ENCODE measurements at places on chromosomes 6 and 20.

GRCh38 chr6:121590438-121590837 is 155.0 kb downstream of the GJA1 start:
- no peak for DNase-seq

- peak; percentile 55 for DNase-seq
Observed at GRCh38 chr6:37239950-37240713, 17.4 kb upstream of the TBC1D22B start.

DNA sequence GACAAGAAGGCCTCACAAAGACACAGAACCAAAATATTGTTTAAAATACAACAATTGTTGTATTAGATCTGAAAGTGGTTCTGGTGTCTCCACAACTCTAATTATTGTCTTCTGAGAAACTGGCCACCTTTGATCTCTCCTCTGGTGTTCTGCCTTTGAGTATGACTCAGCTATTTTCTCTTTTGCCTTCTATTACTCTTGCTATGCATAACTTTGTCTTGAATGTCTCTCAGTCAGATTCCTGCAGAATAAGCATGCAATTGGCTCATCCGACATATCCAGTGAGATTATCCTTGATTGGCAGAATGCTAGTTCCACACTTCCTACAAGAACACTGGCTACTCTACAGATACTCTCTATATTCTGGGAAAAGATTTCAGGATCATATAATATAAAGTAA is 14.3 kb upstream of the EPM2A start:
- DNase-seq = no peak

DNA sequence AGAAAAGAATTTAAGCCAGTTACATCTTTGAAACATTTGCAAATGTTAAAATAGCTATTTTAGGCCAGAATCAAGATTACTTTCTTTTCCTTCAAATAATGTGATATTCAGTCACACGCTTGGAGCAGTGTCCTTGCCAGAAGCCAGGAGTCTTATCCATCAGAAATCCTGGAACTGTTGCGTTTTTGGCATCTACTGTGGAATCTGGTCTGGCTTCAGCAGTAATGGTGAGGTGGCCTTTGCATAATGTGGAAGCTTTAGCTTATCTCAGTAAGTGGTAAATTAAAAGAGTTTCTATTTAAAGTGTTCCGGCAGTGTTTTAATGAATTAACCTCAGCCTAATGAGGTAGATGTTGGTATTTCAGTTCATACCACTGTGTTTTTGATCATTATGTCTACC is 97.6 kb downstream of the FIG4 start:
- DNase-seq = no peak

DNA sequence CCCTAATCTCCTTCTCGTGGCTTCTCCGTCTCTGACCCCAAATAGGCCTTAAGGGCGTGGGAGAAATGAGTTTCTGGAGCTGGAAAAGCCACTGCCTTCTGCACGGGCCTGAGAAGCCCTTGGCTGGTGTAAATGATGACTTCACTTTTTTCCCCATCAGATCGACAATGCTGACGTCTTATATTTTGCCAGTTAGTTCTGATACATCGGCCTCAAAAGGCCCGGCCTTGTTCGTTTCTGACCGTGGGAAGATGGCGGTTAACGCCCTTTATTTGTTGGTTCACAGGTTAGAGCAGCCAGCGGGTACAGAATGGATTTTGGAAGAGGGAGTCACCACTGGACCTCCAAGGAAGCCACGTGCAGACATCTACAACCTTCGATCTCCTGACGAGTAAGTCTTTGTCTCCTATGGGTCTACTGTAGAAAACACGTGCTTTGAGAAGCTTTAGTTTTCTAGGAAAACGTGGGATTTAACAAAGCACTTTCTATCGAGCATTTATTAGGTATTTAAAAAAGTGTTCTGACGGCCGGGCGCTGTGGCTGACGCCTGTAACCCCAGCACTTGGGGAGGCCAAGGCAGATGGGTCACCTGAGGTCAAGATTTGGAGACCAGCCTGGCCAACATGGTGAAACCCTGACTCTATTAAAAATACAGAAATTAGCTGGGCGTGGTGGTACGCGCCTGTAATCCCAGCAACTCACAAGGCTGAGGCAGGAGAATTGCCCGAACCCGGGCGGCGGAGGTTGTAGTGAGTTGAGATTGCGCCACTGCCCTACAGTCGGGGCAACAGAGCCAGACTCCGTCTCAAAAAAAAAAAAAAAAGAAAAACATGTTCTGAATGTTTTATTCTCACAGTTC is 1.2 kb upstream of the ZNFX1 start:
- DNase-seq = no peak

DNA sequence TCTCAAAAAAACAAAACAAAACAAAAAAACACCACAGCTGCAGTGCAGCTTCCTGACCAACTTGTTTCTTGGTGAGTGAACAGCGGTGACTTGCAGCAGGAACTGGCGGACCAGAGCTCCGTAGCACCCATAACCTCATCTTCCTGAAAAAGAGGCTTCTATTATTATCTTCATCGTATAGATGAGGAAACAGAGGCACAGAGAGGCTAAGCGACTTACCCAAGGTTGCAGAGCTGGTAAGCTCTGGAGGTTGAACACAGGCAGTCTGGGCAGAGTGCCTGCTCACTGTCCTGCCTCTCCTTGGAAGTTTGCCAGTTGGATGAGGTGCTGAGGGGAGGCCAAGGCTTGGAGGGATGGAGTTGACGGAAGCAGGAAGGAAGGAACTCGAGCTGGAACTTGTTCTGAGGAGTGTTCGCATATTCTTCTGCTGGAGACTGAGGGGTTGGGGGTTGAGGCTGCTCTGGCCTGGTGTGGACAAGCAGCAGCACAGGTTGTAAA is 47.9 kb upstream of the CCDC167 start:
- no peak for DNase-seq

DNA sequence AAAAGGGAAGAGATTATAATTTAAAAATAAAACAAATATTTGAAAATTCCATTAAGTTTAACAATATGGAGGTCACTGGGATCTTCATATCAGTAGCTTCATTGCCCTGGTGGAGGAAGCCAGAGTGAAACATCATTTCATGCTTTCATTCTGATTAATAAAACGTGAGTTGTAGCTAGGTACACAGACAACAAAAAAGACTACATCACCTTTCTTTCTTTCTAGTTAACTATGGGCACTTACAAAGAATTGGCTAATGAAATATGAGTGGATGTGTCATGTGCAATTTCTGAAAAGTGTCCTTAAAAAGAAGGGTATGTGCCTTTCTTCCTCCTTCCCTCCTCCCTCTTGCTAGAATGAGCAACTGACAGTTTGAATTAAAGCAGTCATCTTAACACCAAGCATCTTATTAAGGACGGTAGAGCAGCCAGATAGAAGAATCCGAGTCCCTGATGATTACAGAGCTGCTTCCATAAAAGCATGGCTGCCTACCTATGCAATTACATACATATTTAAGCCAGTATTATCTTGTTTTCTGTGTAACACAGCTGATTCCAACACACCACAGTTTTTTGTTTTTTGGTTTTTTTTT is 3.4 kb downstream of the SERAC1 start:
- no peak for DNase-seq

DNA sequence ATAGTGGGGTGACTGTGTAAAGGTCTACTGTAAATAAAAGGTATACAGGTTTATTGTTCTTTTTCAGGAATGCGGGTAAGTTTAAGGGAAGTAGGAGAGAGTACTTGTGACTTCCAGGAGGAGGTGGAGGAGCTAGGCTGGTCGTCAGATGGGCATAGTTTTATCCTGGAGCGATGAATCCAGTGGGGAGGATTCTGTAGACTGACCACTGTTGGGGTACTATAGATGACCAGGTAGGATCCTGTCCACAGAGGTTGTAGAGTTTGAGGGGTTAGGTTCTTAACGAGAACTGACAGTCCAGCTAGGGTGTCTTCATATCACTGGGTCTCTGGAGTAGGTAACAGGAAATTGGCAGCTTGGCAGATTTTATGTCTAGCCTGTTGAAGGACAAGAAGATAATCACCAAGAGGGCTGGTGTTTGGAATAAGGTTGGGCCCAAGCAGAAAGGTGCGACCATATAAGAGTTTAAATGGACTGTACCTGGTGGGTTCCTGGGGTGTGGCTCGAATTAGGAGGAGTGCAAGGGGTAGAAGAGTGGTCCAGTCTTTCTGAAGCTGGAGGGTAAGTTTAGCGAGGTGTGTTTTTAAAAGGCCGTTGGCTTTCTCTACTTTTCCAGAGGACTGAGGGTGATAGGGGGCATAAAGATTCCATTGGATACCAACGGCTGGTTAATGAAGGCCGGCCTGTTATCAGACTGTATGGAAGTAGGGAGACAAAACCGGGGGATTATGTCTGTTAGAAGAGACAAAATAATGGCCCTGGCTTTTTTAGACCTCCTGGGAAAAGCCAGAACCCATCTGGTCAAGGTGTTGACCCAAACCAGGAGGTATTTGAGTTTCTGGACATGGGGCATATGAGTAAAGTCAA is 751.3 kb upstream of the ADGRB3 start:
- DNase-seq = no peak

DNA sequence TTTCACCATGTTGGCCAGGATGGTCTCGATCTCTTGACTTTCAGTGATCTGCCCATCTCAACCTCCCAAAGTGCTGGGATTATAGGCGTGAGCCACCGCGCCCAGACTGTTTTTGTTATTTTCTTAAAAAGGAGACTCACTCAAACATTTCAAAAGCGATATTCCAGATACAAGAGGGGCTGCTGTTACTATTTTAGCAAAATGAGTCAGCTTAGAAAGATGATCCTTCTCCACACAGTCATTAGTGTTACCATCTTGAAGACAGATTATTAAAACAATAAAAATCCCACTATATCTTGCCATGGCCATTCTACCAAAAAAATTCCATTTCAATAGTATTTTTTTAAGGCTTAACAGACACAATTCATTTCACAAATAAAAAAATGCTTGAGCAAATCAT is 102.8 kb downstream of the PREP start:
- DNase-seq = no peak

DNA sequence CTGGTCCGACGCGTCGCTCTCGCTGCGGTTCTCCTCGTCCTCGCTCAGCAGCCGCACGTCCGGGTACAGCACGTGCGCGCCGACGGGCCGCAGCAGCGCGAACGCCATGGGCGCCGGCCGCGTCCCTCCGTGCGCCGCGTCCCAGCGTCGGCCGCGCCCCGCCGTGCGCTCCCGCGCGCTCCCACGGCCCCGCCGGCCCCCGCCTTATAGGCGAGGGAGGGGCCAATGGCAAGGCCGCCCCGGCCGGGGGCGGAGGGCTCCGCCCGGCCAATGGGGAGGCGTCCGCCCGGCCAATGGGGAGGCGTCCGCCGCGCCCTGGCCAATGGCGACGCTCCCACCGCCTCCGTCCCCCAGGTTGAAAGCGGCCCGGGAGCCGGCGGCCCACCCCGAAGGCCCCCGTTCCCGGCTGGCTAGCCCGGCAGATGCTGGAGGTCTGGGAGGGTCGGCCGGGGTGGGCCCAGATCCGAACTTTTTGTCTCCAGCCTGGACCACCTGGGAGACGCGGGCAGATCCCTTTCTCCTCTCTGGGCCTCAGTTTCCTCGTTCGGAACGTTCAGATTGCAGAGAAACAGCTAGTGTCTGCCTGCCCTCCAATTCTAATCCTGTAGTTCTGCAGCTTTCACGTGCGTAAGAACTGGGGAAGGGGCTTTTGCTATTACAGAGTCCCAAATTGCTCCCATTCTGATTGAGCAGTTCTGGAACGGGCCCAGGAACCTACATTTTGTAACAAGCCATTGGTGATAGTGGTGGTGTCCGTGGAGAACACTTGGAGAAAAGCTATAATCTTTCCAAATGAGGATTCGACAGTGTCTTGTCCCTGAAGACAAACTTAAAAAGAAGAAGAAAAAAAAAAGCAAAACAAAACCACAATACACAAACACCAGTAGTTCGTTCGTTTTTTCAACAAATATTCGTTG is at the start of gene TCF15:
Gene TCF15, minus strand, starts transcription at position 180 of the 917 bp plus-strand sequence. Its CDS starts 72 bp downstream, at position 108.
- DNase-seq = no peak

GRCh38 chr6:36850021-36850420 is 10.8 kb upstream of the CPNE5 start:
- DNase-seq = no peak

- DNase-seq = no peak
Observed at GRCh38 chr20:10316582-10316981, 98.0 kb downstream of the SNAP25 start.

DNA sequence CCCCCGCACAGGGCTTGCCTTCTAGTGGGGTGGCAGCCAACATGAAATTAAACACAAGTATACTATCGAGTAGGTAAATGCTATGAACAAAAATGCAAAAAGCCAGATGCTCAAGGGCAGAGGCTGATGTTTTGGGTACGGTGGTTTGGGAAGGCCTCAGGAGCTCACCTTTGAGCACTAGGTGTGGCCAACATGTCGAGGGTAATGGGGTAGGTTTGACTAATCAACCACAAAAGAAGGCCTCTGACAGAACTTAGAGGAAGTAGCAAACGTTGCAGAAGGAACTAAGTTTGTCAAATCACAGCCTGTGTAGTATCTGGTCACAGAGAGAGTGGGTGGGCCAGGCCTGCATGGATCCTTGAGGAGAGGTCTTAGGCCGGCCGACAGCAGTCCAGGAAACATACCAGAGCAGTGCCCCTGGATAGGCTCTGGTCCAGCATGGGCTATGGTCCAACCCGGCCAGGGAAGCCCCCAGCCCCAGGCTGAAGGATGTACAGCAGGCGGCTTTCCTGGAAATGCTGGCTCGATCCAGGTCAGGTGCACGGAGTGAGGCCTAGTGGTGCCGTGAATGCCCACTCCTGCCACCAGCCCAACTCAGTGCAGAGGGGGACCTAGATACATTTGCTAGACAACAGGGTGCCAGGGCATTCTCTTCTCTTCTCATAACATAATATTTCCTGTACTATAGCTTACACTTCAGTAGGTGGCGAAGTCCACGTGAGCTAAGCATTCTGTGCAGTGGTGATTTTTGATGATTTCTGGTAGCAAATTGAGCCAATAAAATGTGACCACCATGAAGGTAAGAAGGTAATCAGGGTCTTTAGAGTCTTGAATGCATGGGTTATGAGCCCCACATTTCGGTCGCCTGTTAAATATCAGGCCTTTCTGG is 56.3 kb upstream of the CD93 start:
- DNase-seq = no peak

GRCh38 chr20:50270569-50270968 is 79.9 kb downstream of the CEBPB start:
- no peak for DNase-seq

DNA sequence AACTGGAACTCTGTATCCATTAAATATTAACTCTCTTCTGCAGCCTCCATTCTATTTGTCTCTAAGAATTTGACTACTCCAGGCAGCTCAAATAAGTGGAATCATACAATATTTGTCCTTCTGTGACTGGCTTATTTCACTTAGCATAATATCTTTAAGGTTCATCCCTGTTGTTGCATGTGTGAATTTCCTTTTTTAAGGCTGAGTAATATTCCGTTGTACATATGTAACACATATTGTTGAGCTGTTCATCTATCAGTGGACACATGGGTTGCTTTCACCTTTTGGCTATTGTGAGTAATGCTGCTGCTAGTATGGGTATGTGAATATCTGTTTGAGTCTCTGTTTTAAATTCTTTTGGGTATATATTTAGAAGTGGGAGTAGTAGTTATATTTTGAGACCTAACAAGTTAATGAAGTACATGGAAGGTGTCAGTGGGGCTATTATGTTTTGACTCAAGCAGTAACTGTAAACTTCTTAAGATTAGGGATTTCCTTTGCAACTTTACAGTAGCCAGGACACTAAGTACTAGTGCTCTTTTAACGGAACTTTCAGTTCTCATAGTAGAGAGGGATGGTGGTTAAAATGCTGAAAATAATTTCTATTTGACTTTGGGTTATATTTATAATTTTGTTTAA is 29.7 kb upstream of the TMEM217 start:
- DNase-seq = no peak

GRCh38 chr6:149885888-149886287 is 12.0 kb downstream of the RAET1E start:
- no peak for DNase-seq
